ENCODE measurements at places on chromosomes 5 and 9. TPM values are rescaled to one million over a fixed set of nuclear protein-coding genes. Genes with fewer than 3 reads are reported as not detected.

PCDHGB7 gene
- polyA plus RNA-seq, result 1.2 TPM

PKD2L2 gene
- polyA plus RNA-seq, result 0.02 TPM

TAL2 gene
- not detected for polyA plus RNA-seq

GAS1 gene
- polyA plus RNA-seq, result 1.1 TPM

PCDHGB3 gene
- 0.37 TPM for polyA plus RNA-seq

DMRT3 gene
- polyA plus RNA-seq, result 0.22 TPM

FSTL4 gene
- 0.67 TPM for polyA plus RNA-seq

OR2S2 gene
- polyA plus RNA-seq, result not detected

TLX3 gene
- not detected for polyA plus RNA-seq

TMEM161B gene
- 6.7 TPM for polyA plus RNA-seq

SLC45A2 gene
- not detected for polyA plus RNA-seq

TAF11L10 gene
- not detected for polyA plus RNA-seq

RBM22 gene
- 16.2 TPM for polyA plus RNA-seq

WHRN gene
- polyA plus RNA-seq, result 3.4 TPM

PCDHGA12 gene
- polyA plus RNA-seq, result 0.65 TPM

URM1 gene
- 42.2 TPM for polyA plus RNA-seq

SPINK13 gene
- not detected for polyA plus RNA-seq

SNCB gene
- polyA plus RNA-seq, result not detected

FRRS1L gene
- 0.08 TPM for polyA plus RNA-seq

TGFBI gene
- 13.9 TPM for polyA plus RNA-seq

ADRA1B gene
- 0.04 TPM for polyA plus RNA-seq

ZNF454 gene
- polyA plus RNA-seq, result 0.40 TPM

IFNK gene
- polyA plus RNA-seq, result not detected

NIM1K gene
- polyA plus RNA-seq, result 0.12 TPM

KCNV2 gene
- polyA plus RNA-seq, result not detected

PCDHB10 gene
- 0.44 TPM for polyA plus RNA-seq

C5orf34 gene
- 1.5 TPM for polyA plus RNA-seq

KCNIP1 gene
- polyA plus RNA-seq, result not detected

IER5L gene
- 5.4 TPM for polyA plus RNA-seq

F2RL2 gene
- 0.21 TPM for polyA plus RNA-seq

Measured in esophagus (tissue), 2 donors.